ENCODE measurements at places on chromosomes 6 and 20.

- DNase-seq = no peak
Observed at GRCh38 chr6:20717743-20718142, 183.5 kb downstream of the CDKAL1 start.

GRCh38 chr20:49868538-49868937 lies 46.8 kb downstream of the SPATA2 start:
- DNase-seq = no peak

DNA sequence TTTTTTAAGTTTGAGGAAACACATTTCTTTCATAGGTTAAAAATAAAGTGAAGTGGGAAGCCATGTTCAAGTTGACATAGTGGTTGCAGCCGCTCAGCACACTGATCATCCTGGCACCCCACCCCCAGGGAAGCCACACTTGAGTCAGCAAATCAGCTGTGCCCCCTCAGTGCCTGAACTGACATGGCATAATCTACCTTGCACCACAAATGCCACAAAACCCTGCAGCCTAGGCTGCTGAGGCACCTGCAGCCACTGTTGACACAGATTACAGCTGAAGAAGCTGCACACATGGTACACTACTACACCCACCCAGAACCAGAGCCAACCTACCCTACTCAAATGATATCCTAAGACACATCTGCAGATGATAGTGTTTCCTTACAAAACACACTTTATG lies 77.5 kb upstream of the RIMS1 start:
- DNase-seq = no peak

DNA sequence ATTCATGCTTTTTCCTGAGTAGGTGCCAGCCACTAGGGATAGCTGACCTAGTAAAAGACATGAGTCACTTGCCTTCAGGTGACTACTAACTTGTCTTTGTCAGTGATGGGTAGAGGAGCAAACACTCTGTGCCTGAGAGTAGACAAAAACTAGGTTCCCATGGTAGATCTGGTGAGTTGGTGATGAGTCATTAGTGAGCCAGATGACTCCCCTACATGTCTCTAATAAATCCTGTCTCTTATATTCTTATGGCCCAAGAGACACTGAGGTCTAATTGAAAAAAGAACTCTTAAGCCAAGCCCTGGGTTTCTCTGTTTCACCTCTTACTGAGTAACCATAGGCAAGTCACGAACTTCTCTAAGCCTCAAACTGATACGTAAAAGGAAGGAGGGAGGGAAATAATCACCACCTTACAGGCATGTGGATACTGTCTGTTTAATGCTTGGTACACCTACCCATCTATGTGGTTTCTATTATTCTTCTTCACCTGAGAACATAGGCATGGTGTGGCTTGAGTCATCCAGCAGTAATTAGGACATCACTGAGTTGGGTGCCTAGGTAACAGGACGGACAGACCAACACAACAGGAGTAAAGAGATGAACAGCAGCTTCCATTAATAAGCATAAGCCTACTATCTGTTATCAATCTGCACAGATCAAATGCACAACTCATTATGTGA lies 20.3 kb downstream of the TTPAL start:
- peak; percentile 22 for DNase-seq

- DNase-seq = no peak
Observed at GRCh38 chr20:23358923-23359593, 2.9 kb upstream of the GZF1 start.

GRCh38 chr20:3659492-3660261 lies 3.5 kb downstream of the GFRA4 start:
- no peak for DNase-seq

DNA sequence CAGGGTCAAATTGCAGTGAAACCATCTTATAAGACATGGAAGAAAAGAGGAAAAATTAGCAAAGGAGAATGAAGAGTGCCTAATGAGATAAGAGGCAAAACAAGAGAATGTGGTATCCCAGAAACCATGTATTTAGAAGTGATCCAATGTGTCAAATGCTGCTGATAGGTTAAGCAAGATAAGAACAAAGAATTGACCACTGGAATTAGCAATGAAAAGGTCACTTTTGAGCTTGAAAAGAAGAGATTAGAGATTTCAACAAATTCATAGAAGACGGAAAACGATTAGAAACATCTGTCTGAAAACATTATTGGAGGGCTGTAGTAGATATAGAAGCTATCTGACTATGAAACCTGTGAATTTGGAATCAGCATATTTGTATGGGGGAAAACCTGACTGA lies 112.2 kb downstream of the AHI1 start:
- no peak for DNase-seq

GRCh38 chr6:100460650-100461204 lies 4.0 kb downstream of the SIM1 start:
- no peak for DNase-seq

GRCh38 chr20:15836634-15837033 lies 736.6 kb downstream of the KIF16B start:
- no peak for DNase-seq

DNA sequence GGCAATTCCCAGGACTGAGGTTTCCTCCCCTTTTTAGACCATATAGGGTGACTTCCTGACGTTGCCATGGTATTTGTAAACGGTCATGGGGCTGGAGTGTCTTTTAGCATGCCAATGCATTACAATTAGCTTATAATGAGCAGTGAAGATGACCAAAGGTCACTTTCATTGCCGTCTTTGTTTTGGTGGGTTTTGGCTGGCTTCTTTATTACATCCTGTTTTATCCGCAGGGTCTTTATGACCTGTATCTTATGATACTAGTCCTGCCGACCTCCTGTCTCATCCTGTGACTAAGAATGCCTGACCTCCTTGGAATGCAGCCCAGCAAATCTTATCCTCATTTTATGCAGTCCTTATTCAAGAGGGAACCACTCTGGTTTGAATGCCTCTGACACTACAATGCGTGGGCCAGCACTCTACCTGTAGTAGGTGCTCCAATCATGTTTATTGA lies 190.1 kb downstream of the KCNQ5 start:
- no peak for DNase-seq

Measured in stimulated activated CD4-positive, alpha-beta T cell treated with anti-CD3 and anti-CD28 coated beads, Interleukin-2, amount 100 ng/mL, for 4 hours (primary cell).